ENCODE measurements at places on chromosomes 11 and 22. TPM values are rescaled to one million over a fixed set of nuclear protein-coding genes. Genes with fewer than 3 reads are reported as not detected.

DNA sequence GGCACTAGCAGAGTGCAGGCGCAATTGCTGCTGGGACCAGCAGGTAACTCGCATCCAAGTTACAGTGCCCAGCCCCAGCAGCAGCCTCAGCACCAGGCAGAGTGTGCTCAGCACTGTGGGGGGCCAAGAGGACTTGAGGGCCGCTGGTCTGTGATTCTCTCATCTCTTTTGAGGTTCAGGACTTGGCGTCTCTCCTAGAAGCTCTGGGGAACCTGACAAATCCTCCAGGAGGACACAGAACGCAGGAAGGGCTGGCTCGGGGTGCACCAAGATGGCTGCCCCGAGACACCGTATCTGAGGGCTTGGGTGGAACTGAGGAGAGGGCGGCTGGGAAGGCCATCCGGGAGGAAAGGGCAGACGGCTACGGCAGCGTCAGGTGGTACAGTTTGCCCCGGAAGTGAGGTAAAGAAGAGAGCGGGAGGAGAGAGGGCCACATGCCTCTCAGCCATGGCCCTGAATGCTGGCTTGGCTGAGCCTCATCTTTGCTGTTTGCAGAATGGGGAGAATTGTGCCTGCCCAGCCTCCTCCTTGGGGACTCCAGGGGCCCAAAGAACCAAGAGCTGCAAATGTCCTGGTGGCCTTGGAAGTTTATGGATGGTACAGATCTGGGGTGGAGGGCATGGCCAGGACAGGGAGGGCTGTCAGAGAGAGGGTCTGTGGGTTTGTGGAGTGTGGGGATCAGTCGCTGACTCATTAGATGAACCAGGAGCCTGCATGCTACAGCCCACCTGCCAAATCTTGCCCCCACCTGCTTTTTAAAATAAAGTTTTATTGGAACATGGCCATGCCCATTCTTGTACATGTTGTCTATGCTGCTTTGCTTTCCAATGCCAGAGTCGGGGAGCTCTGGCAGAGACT, 78.0 kb downstream of the MYEOV start:
- DNase-seq, result no peak

GRCh38 chr11:133713406-133713805, 131.9 kb downstream of the SPATA19 start:
- DNase-seq, result no peak

DNA sequence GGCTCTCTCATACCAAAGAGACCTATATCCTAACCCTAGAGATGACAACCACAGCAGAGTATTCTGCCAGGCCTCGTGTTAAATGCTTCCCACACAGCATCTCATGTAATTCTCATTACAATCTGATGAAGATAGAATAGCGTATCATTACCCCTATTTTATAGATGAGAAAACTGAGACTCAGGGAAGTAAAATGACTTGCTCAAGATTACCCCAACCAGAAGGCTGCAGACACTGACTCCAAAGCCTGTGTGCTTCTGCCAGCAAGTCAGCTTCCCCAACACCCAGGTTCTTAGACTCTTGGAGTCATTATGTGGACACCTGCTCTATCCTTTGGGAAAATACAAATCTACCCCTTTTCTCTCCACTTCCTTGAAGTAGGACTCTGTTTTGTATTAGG, 23.6 kb upstream of the TSKU start:
- DNase-seq, result no peak

DNA sequence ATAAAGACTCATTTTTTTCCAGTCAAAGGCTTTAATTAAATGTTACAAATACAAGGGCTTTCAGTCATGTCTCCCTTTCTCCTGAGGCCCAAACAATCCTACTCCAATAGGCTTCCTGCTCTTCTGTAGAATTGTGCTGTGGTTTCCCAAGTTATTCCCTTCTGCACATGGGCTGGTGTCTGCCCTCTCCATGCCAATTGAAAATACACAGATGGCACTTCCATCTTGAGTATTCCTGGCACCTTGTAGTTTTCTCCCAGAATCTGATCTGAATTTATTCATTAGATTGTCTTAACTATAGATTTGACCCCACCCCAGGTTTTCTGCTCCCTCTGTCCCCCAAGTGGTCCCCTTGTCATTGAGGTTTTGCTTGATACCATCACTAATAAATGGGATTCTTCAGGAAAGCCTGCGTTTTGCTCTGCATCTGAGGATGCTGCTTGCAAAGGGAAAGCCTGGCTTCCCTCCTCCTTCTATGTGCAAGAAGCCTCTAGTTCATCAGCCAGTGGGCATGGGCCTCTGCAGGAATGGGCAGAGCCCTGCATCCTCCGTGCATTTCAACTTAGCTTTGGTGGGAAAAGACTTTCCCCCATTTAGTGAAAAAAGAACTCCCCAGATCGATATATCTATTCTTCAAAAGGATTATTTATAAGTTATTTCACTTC, 926.7 kb downstream of the NTM start:
- DNase-seq, result no peak

DNA sequence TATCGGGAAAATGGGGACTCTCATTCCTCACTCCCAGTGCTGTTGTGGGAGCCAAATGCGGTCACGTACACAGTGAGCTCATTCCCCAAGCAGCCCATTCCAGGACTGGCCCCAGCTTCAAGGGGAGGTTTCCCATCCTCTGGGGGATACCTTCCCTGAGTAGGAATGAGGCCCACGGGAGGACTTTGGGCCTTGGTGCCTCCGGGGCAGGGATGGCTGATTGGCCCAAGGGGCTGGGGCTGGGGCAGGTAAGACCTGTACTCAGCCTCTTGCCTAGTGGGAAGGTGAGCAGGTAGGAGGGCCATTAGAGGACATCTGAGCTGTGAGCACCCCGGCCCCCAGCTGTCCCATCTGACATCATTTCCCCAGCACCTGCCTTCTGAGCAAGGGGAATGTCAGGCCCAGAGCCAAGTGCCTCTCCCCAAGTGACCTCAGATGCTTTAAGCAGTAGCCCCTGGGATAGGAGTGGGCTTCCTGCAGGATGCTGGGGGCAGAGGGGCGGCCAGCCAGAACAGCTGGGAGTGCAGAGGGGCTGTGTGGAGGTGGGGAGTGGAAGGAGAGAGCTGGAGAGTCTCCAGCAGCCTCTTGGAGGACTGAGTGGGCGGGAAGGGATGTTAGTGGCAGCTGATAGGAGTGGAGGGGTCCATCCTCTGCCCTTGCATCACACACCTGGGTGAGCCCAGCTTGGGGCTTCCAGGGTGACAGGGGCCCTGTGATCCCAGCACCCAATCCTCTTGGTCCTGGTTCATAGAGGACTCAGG, 58.4 kb downstream of the CD82 start:
- DNase-seq, result peak; percentile 42

DNA sequence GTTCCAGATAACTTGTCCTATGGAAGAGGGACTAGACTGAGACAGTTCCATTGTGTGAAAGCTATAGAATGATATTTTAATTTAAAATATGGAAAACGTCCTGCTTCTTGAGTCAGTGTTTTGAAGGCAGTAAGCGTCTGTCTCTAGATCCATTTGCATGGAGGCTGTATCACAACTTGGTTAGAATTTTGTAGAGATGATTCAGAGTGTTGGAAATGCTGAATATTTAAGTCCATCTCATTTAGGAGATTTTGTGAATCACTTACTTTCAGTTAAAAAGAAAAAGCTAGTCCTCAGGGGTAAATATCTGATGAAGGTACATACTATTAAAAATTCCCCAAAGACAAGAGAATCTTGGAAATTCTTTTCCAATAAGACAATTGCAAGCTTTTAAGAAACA, 72.7 kb downstream of the FANCF start:
- DNase-seq, result no peak

DNA sequence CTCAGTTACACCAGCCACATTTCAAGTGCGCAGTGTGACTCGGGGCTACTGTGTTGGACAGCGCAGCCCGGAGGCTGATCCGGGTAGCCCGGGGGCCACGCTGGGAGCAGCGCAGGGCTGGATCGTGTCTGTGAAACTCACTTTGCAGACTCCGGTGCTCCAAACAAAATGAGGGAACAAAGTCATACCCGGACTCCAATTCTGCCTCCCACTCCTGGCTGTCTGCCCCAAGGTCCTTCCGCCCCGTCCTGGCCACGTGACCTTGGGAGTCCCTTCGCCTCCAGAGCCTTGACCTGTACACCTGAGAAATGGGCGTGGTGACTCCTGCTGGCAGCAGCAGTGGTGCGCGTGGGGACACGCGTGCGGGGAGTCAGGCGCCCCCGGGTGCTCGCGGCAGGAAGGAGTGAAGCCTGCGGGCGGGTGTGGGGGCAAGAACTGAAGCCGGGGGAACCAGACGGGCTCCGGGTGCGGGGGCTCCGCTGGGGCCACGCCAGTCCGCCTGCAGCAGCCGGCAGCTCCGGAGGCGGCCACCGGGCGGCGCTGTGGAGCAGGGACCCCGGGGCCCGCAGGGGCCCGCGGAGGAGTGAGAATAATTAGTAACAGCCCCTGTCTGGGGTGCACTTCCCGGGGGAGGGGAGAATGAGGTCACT, 42.4 kb downstream of the KCNJ4 start:
- DNase-seq, result no peak

DNA sequence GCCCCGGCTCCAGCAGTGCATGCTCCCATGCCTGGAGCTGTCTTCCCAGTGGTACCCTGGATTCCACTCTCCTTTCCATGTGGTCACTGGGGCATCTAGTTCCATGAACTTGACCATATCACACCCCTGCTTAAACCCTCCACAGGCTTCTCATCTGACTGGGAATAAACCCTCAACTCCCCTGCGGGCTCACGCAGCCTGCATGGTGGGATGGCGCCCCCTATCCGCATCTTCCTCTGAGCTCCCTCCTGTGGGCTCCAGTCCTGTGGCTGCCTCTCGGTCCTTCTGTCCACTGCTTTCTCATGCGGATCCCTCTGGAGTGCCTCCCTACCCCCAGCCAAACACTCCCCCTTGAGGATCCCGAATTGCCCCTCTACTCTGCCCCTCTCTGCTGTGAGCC, 41.4 kb upstream of the TTLL12 start:
- DNase-seq, result peak; percentile 38

- DNase-seq, result no peak
Observed at GRCh38 chr11:120808616-120809050, 215.3 kb upstream of the TBCEL start.

DNA sequence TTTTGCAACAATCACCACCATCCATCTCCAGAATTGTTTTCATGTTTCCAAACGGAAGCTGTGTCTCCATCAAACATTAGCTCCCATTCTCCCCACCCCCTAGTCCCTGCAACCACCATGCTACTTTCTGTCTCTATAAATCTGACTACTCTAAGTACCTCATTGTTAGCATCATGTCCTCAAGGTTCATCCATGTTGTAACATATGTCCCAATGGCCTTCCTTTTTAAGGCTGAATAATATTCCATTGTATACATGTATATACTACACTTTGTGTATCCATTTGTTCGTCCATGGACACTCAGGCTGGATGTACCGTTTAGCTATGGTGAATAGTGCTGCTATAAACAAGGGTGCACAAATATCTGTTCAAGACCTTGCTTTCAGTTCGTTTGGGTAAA, 8.2 kb upstream of the DPF2 start:
- no peak for DNase-seq

GRCh38 chr22:48315439-48316256, 1512.0 kb downstream of the BRD1 start:
- no peak for DNase-seq

DNA sequence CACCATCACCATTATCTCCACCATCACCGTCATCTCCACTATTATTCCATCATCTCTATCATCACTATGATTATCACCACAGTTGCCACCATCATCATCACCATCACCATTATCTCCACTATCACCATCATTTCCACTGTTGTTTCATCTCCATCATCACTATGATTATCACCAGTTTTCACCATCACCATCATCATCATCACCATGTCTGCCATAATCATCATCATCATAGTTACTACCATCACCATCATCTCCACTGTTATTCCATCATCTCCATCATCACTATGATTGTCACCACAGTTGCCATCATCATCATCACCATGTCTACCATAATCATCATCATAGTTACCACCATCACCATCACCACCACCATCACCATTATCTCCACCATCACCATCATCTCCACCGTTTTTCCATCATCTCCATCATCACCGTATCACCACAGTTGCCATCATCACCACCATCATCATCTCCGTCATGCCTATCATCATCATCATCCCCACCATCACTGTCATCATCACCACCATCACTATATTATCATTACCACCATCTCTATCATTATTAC, 264.9 kb downstream of the BRD1 start:
- DNase-seq, result no peak

GRCh38 chr11:75349521-75350116, 1.8 kb downstream of the ARRB1 start:
- no peak for DNase-seq

- no peak for DNase-seq
Observed at GRCh38 chr11:43554148-43554473, 126.4 kb upstream of the HSD17B12 start.

GRCh38 chr11:122852074-122852795, 13.9 kb downstream of the CRTAM start:
- no peak for DNase-seq

DNA sequence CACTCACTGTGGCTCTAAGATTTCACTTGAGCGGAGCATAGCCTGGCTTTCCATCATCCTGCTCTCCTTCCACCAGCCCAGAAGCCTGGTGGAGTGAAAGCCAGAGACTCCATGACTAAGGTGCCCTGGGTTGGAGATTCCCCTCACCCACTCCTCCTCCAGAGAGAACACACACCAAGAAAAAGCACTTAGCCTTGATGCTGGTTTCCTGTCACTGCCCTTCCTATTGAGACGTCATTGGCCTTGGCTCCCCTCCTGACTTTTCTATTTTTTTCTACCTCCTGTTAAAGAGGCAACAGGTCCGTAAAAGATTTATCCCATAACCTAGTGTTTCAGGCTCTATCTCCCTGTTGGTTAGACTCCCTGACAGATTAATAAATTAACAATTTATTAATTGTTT, 38.5 kb upstream of the APLNR start:
- DNase-seq, result no peak

- DNase-seq, result no peak
Observed at GRCh38 chr22:34885852-34886251, 180.1 kb upstream of the ISX start.

DNA sequence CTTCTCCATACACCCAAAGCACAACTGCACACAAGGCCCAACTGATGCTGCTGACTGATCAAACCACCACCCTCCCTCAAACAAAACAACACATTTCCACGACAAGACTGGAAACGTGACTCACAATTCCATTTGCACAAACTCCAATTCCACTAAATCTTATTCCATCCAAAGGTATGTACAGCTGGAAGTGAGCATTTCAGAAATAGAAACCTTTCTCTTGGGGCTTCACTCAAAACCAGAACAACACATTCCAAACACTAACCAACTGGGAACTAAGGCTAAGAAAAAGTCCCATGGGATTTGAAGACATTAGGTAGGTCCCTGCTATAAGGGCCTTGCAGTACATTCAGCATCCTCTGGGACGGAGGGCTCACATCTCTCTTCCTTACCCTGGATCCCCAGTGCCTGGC, 19.6 kb downstream of the MORC2 start:
- no peak for DNase-seq

Gene LUZP2
- total RNA-seq, result 1.5 TPM

Gene KRTAP5-10
- total RNA-seq, result not detected

Gene NRGN
- 0.60 TPM for total RNA-seq

Gene MYEOV
- 0.86 TPM for total RNA-seq

Gene DAGLA
- total RNA-seq, result 6.4 TPM

Gene ARHGEF17
- total RNA-seq, result 12.9 TPM
